ENCODE measurements at places on chromosomes 1 and 21. TPM values are rescaled to one million over a fixed set of nuclear protein-coding genes. Genes with fewer than 3 reads are reported as not detected.

The HSF2BP gene
- total RNA-seq, result 10.6 TPM

The NPHS2 gene
- not detected for total RNA-seq

The CA6 gene
- not detected for total RNA-seq

The BGLAP gene
- not detected for total RNA-seq

The KLF17 gene
- total RNA-seq, result not detected

The MYBPH gene
- total RNA-seq, result not detected
